ENCODE measurements at places on chromosomes 13 and 19.

GRCh38 chr19:41646589-41647204 is 19.8 kb upstream of the CEACAM4 start:
- peak; percentile 58 for DNase-seq

DNA sequence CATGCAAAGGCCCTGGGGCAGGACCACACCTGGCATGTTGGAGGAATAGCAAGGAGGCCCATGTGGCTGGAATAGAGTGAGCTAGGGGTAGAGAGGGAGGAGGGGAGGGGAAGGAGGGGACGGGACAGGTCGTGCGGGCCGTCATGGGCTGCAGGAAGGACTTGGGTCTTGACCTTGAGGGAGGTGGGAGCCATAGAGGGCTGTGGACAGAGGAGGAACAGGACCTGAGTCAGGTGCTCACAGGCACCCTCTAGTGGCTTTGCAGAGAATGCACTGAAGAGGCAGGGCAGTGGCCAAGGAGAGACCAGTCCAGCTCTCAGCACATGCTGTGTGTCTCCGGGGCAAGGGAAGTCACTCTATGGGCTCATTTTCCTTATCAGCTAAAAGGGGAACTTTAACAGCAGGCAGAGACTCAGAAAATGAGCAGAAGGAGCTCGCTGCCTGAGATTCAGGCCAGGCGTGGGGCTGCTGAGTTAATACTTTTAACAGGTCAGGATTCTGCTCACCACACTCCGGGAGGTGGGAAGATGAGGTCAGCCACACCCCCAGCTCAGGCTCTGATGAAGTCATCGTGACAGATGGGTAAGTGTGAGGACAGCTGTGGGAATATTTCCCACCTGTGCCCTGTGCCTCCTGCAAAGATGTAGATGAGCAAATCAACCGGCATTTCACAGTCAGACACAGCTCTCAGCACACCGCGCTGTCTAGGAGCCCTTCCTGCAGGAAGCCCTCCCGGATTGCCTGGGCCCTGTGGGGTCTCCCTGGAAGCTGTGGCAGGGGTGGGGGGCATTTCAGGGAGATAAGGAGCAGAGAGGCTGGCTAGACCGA is 6.0 kb upstream of the TNFAIP8L1 start:
- DNase-seq = peak; percentile 91

- DNase-seq = no peak
These were observed 14.5 kb downstream of the ARHGEF7 start for GRCh38 chr13:111129465-111130115.

- DNase-seq = no peak
These were observed 9.1 kb downstream of the KL start for GRCh38 chr13:33025220-33025744.

DNA sequence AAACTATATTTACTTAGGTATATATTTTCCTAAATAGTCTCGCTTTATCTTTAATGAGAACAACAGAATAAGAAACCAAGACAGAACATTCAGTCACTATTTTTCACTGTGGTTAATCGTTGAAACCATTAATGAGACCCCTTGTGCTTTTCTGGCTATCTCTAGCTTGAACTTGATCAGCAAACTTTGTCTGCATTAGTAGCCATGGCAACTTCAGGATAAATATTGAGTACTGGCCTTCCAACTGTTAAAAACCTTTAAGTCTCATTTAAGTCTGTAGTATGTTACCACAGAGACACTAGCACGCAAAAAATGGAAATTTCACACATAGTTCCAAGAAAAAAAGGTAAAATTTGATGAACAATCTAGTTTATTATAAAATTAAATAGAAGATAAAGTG is 946.0 kb downstream of the SLITRK5 start:
- DNase-seq = no peak

GRCh38 chr13:99796175-99796819 is 175.3 kb downstream of the ZIC5 start:
- DNase-seq = peak; percentile 26

DNA sequence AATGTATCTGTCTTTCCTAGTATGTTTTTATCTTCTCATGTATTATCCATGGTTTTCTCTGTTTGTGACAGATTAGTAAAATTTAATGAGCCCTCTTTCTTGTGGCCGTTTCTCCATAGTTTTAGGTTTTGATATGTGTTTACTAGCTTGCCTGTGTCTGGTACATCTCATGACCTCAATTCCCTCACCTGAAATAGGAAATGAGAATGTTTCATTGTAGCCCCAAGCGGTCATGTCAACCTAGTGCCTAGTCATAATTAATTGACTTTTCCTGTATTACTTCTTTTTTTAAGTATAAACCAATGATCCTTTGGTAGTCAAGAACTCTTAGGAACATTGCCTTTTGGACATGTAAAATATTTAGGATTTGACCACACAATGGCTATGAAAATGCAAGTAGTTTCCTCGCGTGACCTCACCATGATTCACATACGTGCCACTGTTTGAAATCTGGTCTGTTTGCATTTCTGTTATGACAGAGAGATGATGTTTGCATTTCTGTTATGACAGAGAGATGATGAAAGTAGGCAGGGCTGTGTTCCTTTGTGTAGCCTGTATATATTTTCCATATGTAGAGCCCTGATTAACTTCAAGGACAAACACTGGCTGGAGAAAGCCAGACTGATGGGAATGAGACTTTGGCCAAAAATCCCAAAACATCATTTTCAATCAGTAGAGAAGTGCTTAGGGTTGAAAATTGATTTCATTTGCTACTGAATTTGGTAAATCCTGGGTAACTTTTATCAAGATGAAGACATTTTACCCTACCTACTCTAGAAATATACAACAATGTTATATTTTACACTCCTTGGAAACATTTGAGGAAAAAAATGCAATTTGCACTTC is 104.8 kb downstream of the TNFRSF19 start:
- no peak for DNase-seq

DNA sequence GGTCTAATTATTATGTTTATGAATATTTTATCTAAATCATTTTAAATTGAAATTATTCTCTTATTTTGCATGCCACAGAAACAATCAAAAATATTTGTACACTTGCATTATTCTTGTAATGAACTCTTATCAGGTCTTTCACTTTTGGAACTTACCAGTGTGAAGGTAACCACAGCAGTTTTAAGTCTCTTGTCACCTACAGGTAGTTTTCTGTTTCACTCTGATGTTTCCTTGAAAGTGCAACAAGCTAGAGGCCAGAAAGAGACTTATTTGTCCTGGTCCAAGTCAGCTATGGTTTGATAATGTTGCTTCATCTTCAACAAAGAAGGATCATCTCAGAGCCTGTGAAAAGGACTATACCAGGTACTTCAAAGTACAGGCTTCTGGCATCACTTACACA is 133.4 kb upstream of the NBEA start:
- DNase-seq = no peak

- DNase-seq = no peak
These were observed 102.6 kb upstream of the FNDC3A start for GRCh38 chr13:48873081-48873480.

GRCh38 chr13:50078895-50079654 is 63.8 kb downstream of the KCNRG start:
- DNase-seq = no peak

DNA sequence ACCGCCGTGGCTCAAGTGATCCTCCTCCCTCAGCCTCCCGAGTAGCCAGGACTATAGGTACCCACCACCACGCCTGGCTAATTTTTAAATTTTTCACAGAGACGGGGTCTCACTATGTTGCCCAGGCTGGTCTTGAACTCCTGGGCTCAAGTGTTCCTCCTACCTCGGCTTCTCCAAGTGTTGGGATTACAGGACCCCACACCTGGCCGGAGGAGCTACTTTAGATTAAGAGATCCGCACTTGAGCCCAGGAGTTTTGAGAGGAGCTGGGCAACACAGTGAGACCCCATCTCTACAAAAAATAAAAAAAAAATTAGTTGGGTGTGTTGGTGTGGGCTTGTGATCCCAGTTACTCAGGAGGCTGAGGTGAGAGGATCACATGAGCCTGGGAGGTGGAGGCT is 9.0 kb upstream of the ZNF460 start:
- DNase-seq = no peak

DNA sequence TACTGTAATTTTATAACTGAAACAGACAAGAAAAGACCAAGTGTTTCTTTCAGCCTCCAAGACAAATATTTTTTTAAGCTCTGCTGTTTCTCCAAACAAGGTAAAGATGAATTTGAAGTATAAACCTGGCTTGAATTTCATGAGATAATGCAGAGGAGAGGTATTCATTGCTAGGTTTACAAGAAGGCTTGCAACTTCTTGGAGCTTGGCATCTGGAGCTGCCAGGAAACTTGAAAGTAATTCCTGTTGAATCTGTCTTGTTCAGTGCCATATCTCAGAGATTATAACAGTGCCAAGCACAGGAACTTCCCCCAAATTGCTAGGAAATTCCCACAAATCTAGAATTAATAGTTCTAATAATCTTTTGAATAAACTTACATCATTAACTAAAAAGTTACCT is 70.9 kb downstream of the CDK8 start:
- DNase-seq = no peak

DNA sequence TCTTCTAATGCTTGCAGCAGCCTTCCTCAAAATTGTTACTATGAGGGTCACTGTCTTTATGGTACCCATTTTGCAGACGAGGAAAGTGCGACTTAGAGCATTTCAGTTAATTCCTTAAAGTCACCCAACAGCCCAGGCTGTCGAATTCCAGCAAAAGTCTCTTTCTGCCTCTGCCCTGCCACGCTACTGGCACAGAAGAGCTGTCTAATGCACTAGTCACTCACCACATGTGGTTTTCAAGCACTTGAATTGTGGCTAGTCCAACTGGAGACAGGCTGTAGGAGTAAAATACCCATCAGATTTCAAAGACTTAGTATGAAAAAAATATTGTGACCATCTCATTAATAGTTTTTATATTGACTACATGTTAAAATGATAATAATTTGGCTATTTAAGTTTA is 1.7 kb downstream of the FPR1 start:
- DNase-seq = no peak

DNA sequence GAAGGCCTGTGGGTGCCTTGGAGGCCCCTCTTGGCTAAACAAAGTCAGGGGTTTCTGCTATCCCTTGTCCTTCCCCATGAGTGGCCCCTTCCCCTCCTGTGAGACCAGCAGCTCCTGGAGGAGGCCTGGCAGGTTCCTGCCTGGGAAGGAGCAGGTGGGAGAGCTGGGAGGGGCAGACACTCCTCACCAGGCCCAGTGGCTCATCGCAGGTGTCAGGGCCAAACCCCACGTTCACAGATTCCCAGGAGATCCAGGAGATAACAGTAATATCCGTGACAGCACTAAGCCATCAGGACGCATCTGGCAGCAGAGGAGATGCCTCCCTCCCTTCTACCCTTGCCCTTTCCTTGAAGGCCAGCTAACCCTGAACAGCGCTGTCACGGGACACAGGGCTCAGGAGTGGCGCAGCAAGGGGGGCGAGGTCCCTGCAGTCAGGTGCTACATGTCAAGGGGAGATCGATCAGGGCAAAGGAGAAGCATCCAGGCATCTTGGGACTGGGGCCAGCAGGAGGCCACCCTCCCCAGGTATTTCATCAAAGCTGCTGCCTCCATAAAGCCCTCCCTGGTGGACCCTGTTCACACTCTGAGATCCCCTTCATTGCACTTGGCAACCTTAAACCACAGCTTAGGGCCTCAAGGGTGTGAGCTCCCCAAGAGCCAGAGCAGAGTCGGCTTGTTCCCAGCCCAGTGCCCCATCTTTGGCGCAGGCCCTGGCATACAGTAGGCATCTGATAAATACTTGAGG is 4.8 kb downstream of the CEBPA start:
- DNase-seq = no peak

- no peak for DNase-seq
These were observed 49.5 kb downstream of the RFX2 start for GRCh38 chr19:6060600-6061375.

DNA sequence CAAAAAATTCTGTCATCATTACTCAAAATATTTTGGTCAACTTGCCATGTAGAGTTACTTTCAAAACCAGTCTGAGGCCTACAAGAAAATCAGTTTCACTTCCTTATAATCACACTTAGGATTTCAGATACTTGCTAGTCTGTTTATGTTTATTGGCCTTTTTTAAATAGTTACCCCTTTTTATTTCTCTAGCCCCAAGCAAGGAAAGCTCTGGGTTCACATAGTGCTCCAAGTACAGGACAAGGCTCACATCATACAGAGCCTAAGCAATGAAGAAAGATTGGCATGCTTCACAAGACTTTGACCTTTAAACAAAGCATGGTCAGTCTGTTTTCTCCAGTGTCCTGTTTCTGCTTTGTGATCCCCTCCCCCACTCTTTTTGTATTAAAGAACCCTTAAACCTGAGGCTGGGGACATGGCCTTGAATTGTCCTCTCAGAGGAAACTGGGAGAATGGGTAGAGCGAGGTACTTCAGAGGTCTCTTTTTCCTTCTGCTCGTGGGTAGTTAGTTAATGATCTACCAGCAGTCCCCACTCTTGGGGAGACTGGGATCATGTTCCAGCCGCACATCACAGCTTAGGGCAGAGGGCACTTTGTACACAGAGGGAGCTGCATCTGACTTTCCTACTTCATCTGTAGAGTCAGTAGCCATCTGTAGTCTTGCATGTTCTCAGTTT is 30.7 kb downstream of the CEACAM1 start:
- DNase-seq = peak; percentile 55

GRCh38 chr13:111392486-111392885 is 72.0 kb downstream of the TEX29 start:
- no peak for DNase-seq

DNA sequence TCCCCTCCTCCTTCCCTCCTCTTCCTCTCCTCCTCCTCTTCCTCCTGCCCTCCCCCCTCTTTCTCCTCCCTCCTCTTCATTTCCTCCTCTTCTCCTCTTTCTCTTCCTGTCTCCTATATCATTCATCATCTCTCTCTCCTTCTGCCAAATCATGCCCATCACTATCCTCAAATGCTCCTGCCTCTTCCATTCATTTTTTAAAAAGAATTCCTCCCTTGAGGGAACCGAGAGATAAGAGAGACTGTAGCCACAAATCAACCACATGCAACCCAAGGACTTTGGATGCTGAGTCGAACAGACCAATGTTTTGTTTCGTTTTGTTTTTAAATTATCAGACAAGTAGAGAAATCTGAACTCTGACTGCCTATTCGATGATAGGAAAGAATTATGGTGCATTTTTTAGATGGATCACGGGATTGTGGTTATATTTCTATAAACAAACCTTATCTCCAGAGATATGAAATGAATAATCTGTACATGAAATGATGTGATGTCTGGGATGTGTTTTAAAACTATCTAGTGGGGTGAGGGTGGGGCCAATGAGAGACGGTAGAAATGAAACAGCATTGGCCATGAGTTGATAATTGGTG is 9.5 kb upstream of the ZNF541 start:
- no peak for DNase-seq

GRCh38 chr19:35618857-35619256 is 6.3 kb downstream of the HAUS5 start:
- no peak for DNase-seq

- no peak for DNase-seq
These were observed 144.0 kb downstream of the KDM4B start for GRCh38 chr19:5112681-5113575.
